Activated CD4-positive, CD25-positive, alpha-beta regulatory T cell treated with anti-CD3 and anti-CD28 coated beads, Interleukin-2, amount 50 U/mL, for 16 hours (primary cell): ENCODE measurements at places on chromosomes 16 and 17.

DNA sequence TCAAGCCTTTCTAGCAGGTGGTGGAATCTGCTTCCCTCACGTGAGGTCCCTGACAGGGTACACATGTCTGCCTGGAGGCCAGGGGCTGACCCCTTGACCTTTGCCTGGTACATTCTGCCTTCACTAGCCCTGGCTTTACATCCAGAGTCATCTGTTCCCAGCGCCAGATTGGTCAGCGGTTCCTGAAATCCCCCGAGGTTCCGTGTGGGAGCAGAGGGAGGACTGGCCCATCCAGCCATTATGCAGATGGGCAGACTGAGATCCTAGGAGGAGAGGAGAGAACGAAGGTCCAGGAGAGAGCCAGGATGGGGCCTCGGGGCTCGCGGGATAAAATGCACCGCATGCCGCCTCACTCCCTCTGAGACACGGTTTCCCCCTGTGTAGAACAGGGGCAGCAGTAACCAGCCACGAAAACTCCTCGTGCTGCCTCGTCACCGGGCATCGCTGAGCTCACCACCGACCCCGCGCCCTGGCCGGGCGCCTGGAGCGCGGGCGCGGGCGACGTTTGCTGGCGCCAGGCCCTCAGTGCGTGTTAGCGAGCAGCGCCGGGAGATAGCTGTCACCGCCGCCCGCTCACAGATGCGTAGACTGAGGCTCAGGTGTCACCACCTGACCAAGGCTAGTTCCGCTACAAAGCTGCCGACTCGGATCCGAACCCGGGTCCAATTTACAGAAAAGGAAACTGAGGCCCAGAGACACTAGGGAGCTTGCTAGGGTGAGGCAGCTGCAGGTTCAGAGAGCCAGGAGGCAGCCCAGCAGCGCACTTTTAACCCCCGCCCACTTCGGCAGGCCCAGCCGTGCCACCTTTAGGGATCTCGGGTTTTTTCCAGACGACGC, 811 bp upstream of the MAP2K3 start:
- no peak for DNase-seq

GRCh38 chr16:72739577-72739976, 308.4 kb downstream of the ZFHX3 start:
- DNase-seq, result no peak

GRCh38 chr16:85622683-85623082, 9.6 kb downstream of the GSE1 start:
- no peak for DNase-seq

- peak; percentile 6 for DNase-seq
These were observed 1.4 kb downstream of the MMD start for GRCh38 chr17:55420067-55420775.

GRCh38 chr17:61395983-61396585, 3.6 kb upstream of the TBX2 start:
- DNase-seq, result no peak

DNA sequence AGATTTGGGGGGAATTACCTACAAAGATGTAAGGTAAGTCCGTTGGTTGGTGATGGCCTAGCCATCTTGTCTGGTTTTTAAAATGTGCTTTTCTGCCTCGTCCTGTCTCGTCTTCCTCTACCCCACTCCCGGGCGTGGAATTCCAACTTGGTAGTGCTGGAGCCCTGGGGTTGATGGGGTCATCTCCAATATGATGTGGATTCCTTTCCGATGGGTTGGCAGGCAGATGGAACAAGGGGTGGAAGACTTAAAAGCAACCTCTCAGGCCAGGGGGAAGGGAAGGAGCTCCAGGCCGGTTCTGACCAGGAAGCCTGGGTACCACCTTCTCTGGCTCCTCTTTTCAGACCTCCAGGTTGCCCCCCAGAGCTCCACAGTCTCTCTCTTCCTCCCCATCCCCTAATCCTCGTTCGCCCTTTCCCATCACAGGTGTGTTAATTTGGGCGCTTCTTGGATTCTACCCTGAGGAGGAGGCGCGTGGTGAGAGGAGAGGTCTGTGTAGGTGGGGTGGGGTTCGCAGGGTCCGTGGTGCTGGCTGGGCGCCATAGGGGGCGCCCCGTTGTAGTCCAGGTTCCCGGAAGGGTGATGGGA, 5.1 kb upstream of the HOXB2 start:
- no peak for DNase-seq

DNA sequence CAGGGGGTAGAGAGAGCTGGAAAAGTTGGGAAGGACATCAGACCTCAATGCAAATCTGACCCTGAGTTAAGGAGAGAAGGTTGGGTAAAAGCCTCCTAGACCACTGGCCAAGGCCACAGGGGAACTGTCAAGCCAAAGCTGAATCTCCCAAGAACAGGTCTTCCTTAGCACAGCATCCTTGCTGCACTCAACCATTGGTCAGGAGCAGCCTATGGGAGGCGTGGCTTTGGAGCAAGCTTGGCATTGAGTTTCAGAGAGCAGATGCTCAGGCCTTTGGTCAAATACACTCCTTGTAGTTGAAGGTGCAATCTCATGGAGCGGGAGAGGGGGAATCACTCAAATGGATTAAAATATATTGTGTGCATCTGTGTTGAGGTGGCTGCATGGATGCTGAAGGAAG, 21.8 kb downstream of the SOX9 start:
- no peak for DNase-seq

- DNase-seq, result no peak
These were observed 22.3 kb downstream of the PGS1 start for GRCh38 chr17:78400581-78401240.

GRCh38 chr17:82495844-82496528, 23.5 kb upstream of the FOXK2 start:
- DNase-seq, result no peak

GRCh38 chr16:30004424-30004776, 6.4 kb downstream of the DOC2A start:
- DNase-seq, result no peak

DNA sequence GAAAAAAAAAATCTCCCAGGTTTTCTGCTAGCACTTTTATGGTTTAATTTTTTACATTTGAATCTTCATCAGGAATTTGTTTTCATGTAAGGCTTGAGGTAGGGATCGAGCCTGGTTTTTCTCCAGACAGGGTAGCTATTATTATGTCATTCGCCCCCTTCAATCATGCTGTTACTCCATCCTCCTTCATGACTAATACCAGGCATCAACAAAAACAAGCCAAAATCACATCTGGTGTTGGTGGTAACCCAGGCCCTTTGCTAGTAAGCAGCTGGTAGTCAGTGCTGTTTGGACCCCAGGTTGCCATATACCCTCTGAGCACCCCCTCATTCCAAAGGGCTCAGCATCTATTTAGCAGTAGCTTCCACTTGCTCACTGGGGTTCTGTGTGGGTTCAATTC, 29.5 kb downstream of the DRC3 start:
- DNase-seq, result no peak

DNA sequence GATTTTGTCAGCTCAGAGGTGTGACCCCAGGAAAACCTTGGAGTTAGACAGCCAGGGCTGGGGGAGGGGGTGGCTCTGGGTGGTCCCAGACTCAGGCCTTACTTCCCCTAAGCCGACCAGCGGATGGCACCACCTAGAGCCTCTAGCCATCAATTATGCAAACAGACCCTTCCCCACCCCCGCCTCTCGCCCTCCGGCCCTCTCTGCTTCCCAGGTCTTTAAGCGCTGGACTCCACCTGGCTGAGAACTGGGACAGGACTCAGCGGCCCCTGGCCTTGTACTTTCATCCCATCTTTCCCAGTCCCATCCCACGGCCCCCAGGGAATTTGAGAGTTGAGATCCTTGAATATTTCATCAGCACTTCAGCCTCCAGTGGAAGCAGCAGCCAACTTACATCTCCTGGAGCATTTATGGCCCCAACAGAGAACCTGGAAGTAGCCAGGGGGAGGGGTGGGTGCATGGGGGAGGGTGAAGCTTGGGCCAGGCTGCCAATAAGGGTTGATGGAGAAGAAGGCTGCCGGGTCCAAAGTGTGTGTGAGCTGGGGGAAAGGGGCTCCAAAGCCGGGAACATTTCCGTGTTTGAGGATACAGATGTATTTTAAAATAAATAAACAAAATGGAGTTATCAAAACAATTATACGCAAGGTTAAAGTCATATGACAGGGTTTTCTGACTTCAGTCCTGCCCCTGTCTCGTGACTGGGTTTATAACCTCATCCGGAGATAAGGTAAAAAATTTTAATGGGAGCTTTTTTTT, 7.5 kb upstream of the JUP start:
- DNase-seq, result no peak

- DNase-seq, result no peak
These were observed 9.0 kb upstream of the MMP2 start for GRCh38 chr16:55469821-55470532.

DNA sequence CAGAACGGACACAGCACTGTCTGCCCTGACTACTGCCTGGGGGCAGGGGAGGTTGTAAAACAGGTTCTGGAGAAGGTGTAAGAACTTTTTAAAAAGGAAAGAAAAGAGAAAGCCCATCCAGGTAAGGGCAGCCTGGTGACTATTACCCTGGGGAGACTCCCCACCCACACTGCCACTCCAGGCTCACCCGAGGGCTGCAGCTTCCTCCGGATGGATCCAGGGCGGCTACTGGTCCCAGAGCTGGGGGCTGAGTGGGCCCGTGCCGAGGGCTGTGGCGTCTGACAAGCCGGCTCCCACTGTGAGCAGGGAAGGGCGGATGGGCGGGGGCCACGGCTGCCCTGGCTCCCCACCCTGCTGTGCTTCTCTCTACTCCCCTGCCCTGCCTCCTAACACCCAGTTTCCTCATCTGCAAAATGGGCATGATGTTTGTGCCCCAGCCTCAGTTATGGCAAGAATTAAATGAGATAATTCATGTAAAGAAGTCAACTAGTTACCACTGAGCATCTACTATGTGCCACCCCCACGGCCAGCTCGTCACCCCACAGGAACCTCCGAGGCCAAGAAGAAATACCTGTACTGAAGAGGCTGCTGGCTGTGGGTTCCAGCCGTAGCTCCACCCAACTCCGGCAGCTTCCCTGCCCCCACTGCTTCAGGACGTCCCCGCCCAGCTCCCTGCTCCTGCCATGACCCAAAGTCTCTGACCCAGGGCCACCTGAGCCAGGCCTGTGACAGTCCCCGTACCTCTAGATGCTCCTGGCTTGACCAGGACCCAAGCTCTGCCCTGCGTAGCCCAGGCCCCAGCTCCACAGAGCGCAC, 24.2 kb downstream of the KATNB1 start:
- no peak for DNase-seq

- DNase-seq, result no peak
These were observed 28.2 kb upstream of the KPNB1 start for GRCh38 chr17:47621293-47622179.

DNA sequence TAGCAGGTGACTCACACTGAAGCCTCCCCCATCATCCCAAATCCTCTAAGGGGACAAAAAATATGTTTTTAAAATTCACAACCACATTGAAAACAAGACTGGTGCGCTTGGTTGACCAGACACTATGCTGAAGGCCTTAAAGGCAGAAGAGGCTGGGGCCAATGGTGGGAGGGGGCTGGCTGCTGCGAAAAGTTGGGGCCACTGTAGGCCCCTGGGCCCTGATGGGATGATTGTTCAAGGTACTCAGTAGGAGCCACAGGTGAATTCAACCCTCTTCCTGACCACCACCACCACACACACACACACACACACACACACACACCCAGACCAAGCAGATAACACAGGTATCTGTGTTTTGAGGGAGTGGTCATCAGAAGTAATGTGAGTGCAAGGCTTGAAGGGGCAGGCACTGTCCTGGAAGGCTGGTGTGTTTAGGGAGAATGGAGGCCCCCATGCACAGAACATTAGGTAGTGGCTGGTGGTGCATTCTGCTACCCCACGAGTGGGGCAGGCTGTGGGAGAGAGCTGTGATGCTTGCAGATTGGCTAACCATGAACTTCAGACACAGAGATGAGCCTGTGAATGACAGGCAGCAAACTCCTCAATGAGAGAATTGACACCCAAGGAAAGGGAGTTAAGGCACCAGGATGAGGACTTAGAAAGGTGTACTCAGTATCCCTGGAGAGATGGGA, 55.0 kb downstream of the NT5M start:
- DNase-seq, result no peak

DNA sequence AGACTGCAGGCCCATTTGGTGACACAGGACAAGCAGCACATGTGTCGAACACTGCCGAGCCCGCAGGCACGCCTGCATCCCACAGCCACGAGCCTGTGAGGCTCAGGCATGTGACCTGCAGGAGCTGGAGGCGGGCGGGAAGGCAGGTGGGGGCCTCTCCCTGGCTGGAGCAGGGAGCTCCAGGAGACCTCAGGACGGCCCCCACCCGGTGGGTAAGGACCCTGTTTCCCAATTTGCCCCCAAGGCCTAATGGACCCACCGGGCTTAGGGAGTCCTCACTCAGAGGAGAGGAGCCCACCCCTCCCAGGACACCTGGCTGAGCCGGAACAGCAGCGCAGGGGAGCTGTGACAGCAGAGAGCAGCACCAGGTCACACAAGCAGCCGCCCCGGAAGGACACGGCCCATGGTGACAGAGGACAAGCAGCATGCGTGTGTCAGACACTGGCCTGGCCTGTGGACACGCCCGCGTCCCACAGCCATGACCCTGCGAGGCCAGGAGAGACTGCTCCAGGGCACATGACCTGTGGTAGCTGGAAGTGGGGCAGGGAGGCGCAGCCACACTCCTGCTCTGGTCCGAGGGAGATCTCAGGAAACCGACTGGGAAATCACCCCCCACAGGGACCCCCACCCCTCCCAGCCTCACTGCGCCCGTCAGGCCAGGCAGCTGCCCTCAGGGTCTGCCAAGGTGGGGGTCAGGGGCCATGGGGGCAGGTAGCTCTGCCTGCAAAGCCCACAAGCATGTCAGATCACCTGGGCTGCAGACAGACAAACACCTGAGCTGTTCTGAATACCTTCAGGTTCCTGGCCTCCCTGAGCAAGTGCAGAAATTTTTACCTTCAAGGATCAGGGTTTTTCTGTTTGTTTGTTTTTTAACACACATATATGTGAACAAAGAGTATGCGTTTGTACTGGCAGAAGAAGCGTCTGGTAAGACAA, 2.4 kb downstream of the SPSB3 start:
- no peak for DNase-seq

- DNase-seq, result no peak
These were observed 140.8 kb downstream of the FTO start for GRCh38 chr16:53844804-53845203.

- no peak for DNase-seq
These were observed 38.6 kb upstream of the ZCCHC14 start for GRCh38 chr16:87531418-87531817.

GRCh38 chr16:68079626-68080344, 5.4 kb upstream of the NFATC3 start:
- DNase-seq, result peak; percentile 48
